AG04450 (cell line): ENCODE measurements at places on chromosomes 16 and 17. TPM values are rescaled to one million over a fixed set of nuclear protein-coding genes. Genes with fewer than 3 reads are reported as not detected.

EME1 gene
- polyA plus RNA-seq, result 2.2 and 2.5 TPM in 2 replicates

MPG gene
- 47.3 and 78.3 TPM in 2 replicates for polyA plus RNA-seq

GRCh38 chr16:69511651-69512050, 54.1 kb upstream of the NFAT5 start:
- no peak for DNase-seq

DNA sequence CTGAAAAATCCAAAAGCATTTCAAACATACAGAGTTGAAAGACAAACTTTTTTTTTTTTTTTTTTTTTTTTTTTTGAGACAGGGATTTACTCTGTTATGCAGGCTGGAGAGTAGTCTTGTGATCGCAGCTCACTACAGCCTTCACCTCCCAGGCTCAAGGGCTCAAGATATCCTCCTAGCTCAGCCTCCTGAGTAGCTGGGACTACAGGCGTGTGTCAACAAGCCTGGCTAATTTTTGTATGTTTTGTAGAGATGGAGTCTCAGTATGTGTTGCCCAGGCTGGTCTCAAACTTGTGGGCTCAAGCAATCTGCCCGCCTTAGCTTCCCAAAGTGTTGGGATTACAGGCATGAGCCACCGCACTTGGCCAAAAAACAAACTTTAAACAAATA, 64.2 kb upstream of the KIFC3 start:
- DNase-seq, result no peak

- no peak for DNase-seq
Measured at GRCh38 chr17:77140878-77141767, at the start of gene SEC14L1. Gene SEC14L1 (plus strand): TSS chr17:77140969. CDS start chr17:77143597, 2,628 bp downstream.

- DNase-seq, result no peak
Measured at GRCh38 chr16:927931-928330, 42.9 kb downstream of the LMF1 start.

- DNase-seq, result no peak
Measured at GRCh38 chr16:6672507-6672906, 660.1 kb upstream of the RBFOX1 start.

- DNase-seq, result no peak
Measured at GRCh38 chr16:76780556-76780955, 410.4 kb upstream of the MON1B start.

DNA sequence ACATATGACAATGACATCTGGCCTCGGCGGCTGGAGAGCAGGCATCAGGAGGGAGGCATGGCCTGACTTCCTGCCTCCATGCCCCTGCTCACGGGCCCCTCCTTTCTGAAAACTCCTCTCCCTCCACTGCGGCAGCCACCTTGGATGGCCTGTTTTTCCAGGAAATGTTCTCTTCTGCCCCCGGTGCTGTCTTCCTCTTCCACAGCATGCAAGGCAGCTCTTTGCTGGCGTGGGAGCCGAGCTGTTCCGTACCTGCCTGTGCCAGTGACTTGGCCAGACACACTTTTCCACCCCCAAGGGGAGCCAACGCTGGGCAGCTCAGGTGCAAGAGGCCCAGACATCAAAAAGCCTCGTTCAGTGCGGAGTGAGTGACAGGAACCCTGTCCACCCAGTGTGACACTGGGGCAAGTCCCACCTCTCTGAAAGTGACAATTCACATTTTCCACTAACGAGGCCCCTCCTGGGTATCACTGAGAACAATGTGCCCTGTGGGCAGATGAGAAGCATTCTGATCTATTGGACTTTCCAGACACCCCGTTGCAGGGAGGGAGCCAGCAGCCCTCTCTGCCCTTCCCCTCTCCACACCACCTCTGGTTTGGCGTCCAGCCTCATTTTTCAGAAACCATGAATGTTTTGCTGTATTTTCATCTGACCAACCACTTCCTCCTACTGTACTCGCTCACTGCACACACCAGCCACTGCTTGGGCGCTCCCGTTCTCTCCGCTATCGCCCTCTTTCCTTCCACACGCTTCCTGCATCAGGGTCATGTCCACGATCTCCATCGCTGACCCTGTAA, 31.2 kb downstream of the NSMCE1 start:
- DNase-seq, result no peak

DNA sequence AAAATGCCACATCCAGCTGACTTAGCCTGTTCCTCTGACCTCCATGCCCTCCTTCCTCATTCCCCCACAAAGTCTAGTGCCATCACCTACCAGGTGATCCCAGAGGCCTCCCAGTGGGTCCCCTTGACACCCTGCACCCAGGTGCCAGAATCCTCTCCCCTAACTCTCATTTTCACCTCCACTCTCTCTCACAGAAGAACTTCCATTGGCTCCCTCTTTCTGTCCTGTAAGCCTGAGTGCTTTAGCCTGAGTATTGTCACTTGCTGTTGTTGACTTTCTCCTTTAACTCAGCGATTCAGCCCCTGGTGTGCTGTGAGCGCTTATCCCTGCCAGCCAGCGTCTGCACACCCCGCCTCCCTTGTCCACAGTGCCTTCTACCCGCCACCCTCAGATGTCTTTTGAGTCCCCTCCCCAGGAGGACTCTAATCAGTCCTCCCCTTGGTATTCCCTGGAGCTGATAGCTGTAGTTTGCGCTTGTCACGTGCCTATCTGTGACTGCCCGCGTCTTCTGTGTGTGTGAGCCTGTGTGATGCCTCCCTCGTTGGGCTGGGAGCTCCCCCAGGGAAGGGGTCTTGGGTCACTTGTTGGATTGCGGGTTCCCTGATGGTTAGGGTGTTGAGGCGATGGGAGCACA, 31.9 kb downstream of the ARHGAP23 start:
- DNase-seq, result no peak

GRCh38 chr16:66580605-66581209, 1.4 kb downstream of the CMTM2 start:
- DNase-seq, result peak; percentile 53
